ENCODE measurements at places on chromosomes 16 and 17.

- no peak for DNase-seq
These were observed 18.3 kb upstream of the MLKL start for GRCh38 chr16:74718741-74719610.

DNA sequence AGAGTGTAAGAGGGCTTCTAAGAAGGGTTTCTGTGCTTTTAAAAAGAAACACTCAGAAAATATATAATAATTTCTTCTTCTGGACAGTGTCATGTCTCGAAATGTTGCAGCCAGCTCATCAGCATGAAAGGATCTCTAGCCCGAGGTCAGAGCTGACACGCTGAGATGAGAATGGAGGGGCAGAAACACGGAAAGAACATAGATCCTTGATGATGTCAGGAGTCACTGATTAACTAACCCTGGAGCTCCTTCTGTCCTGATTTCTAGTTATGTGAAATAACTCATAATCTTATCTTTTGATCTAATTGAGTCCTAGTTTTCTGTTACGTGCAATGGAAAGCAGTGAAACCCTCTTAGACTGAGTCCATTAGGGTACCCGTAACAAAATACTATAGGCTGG, 10.3 kb upstream of the TOX3 start:
- no peak for DNase-seq

- DNase-seq, result no peak
These were observed 666.0 kb upstream of the CA10 start for GRCh38 chr17:52824542-52824941.

GRCh38 chr16:87582216-87582965, 19.9 kb upstream of the JPH3 start:
- no peak for DNase-seq

- no peak for DNase-seq
These were observed 31.0 kb downstream of the POLR3E start for GRCh38 chr16:22328081-22328725.

DNA sequence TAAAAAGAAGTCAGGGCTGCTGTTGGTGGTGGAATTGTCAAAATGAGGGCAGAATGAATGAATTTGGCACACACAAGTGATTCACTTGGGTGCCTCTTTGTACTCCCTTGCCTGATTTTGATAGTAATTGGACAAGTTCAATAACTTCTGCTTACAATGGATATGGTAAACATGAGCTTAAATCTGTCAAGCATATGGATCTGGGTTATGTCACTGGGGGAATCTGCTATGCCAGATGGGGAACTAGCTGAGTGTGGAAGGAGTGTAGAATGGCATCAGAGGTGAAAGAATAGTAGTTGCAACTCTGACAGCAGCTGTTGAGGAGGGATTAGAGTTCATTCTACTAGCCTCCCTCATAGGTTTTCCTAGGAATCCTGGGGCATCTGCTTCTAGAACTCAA, 724.2 kb upstream of the CDH8 start:
- no peak for DNase-seq

DNA sequence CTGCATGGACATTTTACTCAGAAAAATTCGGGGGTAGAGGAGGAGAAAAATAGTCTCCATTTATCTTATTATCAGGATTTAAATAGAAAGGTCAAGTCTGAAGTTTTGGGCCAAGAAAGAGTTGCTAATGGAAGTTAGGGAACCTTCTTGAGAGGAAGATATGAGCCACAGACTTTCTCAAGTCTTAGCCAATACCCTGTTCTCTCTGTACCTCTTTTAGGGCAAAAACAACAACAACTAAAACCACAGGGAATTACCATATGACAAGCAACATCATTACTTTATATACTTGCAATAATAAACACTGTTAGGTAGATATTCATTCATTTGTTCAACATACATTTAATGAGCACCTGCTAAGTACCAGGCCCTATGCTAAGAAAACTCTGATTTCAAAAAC, 282.2 kb upstream of the CDH5 start:
- no peak for DNase-seq

DNA sequence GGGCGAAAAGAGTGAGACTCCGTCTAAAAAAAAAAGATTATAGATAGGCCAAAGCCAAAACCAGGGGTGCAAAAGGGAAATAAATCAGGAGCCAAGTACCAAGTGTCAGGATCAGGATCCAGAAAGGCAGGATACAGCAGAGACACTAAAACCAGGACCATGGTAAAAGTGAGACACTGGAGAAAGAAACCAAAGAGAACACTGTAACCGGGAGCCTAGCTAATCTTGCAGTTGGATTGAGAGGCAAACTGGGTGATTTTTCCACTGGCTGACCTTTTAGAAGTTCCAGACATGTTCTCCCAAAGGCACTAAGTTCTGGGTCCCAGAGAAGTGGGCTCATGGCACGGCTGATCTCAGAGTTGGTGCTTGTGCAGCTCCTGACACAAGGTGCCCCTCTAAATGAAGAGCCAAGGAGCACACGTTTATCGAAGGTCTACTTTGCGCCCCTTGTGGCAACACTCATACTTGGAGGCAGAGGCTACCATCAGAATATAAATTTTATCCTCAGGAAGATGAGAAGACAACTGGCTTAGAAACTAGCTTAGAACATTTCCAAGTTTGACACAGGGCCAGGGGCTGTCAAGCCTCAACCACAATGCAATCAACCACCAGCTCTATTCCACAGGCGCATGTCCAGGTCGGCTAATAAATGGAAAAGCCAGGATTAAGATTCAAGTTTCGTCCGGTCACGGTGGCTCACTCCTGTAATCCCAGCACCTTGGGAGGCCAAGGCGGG, 27.5 kb upstream of the HELZ start:
- no peak for DNase-seq

DNA sequence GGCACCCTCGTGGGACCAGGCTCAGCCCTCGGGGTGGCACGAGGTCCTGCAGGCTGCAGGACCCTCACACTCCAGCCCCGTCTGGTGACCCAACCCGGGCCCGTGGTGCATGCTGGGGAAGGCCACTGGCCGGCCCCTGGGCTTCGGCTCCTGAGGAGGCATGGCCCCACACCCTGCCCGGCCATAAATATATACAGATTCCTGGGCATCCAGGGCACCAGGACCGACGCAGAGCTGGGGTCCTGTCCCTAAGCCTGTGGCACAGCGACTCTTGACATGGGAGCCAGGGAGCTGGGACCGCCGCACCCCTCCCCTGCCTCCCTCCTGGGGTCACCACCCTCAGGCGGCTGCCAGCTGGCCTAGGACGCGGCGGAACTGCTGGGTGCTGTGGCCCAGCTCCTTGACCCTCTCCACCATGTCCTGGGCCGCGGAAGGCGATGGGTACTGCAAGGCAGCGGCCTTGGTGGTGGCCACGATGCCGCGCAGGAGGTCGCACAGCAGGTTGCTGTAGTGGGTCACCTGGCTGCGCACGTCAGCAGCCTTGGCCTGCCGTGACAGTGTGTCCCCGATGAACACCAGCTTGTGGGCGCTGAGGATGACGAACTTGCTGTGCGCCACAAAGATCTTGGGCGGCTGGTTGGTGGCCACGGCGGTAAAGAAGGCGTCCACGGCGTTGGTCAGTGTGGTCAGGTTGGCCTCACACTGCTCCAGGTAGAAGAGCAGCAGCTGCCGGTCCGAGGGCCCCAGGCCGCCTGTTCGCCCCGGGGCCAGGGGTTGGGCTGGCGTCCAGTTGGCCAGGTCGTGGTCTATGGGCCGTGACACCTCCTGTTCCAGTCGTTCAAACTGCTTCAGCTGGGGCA, 10.6 kb downstream of the CTRB1 start:
- no peak for DNase-seq

DNA sequence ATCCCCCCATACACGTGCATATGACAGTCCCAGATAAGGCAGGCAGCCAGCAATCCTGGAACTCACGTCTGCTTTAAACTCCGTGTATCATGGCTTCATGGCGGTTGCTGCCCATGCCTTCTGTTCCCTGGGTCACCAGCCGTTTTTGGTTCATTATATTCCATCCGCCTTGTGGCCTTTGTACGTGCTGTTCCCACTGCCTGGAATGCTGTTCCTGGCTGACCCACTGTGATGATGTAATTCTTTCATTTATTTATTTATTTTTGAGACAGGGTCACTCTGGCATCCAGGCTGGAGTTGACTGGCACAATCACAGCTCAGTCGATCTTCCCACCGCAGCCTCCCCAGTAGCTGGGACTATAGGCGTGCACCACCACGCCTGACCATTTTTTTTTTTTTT, 136.7 kb upstream of the GSE1 start:
- no peak for DNase-seq

DNA sequence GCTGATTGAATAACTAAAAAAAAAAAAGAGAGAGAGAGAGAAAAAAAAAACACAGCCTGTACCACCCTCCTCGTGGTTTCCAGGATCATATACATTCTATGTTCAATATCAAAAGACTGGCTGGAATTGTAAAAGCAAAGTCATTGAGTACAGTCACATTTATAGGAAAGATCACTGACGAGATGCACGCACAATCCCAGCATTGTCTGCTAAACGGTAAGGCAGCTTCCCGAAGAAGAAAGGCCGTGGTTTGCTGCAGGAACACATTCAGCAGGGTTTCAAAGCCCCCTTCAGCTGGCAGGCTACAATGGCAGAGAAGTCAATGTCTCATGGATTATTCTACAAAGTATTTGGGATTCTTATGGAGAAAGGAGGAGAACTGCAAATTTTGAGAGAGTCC, 9.3 kb downstream of the NQO1 start:
- DNase-seq, result no peak

DNA sequence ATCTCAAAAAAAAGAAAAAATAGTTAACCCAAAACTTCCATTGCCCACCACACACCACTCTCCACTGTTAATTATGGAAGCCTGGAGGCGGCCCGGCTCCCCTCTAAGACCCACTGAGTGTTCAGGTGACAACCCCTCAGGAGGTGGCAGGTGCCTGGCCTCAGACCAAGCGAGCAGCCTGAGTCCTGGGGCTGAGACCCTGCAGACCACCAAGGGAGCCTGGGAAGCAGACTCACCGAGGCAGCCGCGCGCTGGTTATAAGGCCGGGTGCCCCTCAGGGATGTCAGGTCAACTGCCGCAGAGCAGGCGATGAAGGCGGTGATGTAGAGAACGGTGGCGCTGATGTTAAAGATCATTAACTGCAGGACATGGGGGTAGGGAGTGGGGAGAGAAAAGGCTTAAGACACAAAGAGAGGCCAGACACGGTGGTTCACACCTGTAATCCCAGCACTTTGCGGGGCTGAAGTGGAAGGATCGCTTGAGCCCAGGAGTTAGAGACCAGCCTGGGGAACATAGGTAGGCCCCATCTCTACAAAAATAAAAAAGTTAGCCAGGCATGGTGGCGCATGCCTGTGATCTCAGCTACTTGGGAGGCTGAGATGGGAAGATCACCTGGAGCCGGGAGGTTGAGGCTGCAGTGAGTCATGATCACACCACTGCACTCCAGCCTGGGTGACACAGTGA, 13.3 kb downstream of the ARL2BP start:
- DNase-seq, result no peak

DNA sequence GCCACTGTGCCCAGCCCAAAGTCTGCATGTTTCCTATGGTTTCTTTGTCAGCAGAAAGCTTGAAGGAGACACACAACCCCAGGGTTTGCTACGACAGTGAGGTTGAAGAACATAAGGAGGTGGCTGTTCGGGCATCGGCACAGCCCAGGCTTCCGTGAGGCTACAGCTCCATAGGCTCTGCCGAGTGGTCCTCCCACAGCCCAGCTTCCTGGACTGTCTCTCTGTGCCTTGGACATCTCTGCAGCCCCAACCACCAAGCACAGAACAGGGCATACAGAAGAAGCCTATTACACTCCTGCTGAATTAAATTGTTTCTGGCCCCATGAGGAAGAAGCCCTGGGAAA, 3.2 kb upstream of the HAP1 start:
- no peak for DNase-seq

- no peak for DNase-seq
These were observed 44.8 kb downstream of the PARN start for GRCh38 chr16:14585287-14585686.

DNA sequence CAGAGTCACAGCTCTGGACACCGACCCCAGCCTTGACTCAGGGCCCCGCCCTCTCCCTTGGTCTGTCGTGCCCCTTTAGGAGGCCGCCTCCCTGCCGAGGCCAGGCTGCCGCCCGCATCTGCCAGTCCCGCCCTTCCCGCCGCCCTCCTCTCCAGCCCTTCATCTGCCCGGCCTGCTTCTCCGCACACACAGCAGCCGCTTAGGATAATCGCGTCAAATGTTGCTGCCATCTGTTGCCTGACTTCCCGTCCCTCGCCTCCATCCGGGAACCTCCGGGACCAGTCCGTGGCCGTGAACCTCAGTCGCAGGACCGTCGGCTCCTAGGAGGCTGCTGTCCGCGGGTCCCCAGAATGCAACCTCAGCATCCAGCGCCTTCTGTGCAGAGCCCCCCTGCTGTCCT, 11.9 kb downstream of the GSE1 start:
- no peak for DNase-seq

GRCh38 chr17:40530531-40530994, 29.1 kb upstream of the TNS4 start:
- DNase-seq, result no peak

GRCh38 chr17:29562615-29563014, 4.2 kb downstream of the ABHD15 start:
- DNase-seq, result no peak

DNA sequence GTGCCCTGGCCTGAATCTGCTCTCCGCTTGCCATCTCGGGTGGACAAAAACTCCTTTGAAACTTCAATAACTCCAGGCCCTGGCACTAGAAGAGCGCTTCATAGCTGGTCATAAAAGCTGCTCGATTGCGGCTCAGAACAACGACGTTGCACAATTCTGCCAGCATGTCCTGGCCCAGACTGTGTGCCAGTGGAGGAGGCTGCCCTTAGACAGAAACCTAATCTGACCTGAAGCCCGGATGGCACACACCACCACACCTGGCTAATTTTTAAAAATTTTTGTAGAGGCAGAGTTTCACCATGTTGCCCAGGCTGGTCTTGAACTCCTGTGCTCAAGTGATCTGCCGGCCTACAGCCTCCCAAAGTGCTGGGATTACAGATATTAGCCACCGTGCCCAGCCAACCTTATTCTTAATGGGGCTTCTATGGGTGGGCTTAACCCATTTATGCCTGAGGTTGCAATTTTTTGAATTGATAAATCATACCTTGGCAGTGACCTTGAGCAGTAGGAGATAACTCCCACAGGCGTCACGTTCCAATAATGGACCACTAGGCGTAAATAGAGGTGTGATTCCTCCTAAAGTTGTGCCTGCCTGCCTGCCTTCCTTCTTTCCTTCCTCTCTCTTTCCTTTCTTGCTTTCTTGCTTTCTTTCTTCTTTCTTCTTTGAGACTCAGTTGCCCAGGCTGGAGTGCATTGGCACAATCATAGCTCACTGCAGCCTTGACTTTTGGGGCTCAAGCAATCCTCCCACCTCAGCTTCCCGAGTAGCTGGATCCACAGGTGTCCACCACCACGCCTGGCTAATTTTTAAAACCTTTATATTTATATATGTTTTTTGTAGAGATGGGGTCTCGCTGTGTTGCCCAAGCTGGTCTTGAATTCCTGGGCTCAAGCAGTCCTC, 1.1 kb upstream of the PPL start:
- DNase-seq, result no peak

DNA sequence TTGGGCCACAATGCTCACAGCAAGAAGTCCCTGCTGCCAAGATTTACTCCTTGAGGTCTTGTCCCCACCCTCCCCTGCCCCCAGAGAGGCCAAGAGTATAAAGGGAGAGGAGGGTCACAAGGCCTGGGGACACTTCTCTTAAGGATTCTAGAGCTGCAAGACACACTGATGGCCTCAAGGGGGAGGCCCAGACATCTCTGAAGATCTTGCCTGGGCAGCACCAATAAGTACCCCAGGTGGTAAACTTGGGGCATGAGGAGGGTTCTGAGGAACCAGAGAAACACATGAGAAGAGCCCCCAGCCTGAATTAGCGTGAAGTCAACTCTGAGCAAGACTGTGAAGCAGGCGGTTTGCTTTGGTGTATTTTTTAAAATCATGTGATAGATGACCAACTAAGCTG, 26.8 kb upstream of the MTMR4 start:
- no peak for DNase-seq

All from right renal cortex interstitium (tissue), 3 donors.